ENCODE measurements at places on chromosomes 13 and 19. TPM values are rescaled to one million over a fixed set of nuclear protein-coding genes. Genes with fewer than 3 reads are reported as not detected.

Gene ELANE
- 0.85 TPM for total RNA-seq

Gene NLRP11
- 0.35 TPM for total RNA-seq

Gene TNFSF9
- total RNA-seq, result 1.1 TPM

Gene ERCC5
- total RNA-seq, result 56.0 TPM

Gene CCDC8
- 18.9 TPM for total RNA-seq

Gene ZNF284
- 2.5 TPM for total RNA-seq

Gene LAIR2
- not detected for total RNA-seq

Gene PSG6
- not detected for total RNA-seq

Gene LGALS4
- 12.2 TPM for total RNA-seq

Gene TUBA3C
- not detected for total RNA-seq

Gene PLK5
- not detected for total RNA-seq

Gene MCF2L
- 61.9 TPM for total RNA-seq

Gene ATP4B
- 0.16 TPM for total RNA-seq

Gene ZNF524
- 22.9 TPM for total RNA-seq

Gene FFAR2
- 0.22 TPM for total RNA-seq

Gene SLC10A2
- 0.19 TPM for total RNA-seq
